ENCODE measurements at places on chromosomes 4 and X.

DNA sequence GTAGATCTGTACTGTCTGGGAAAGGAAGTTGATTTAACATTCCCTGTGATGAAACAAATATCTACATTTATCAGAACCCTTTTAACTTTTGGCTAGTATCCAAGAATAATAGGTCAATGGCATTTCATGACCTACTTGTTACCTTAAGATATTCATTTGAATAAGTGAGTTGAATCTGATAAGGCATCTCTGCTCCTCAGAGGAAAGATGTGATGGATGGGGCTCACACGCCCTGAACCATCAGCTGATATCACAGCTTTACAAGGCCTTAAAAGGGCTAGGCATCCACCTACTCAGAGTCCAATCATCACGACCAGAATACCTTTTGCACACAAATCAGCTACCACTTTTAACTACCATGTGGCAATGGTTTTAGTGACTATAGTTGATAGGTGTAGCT is 90.2 kb upstream of the PDLIM3 start:
- no peak for DNase-seq

DNA sequence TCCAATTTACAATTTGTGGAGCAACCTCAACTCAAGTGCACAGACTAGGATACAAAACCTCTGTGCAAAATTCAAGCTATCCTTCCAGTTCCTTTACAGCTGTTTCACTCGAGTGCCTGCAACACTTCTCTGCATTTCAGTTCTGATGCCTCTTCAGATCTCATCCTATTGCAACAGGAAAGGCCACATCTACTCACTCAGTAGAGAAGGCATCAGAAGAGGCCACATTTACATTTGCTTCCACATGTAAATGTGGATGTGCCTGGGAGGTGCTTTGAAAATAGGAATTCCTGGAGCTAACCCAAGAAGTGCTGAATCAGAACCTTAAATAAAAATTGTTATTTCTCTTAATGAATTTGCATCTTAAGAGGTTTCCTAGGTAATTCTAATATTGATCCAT is 45.8 kb upstream of the SERTM2 start:
- DNase-seq: no peak

DNA sequence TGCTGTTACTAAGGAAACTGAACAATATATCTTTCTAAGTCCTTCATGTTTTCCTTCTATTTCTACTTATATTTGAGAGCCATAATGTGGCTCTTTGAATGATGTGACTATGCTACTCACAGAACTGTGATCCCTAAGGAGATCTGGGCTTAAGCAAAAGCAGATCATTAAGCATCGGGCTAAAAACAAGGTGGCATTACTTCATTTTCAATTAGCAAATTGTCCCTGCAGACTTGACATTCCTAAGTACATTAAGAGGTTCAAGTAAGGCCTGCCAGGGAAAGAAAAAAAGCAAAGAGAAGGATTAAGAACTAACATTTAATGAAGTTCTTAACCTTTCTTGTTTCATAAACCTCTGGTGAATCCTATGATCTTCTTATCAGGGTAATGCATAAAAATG is 447.6 kb downstream of the PDGFC start:
- DNase-seq: no peak

DNA sequence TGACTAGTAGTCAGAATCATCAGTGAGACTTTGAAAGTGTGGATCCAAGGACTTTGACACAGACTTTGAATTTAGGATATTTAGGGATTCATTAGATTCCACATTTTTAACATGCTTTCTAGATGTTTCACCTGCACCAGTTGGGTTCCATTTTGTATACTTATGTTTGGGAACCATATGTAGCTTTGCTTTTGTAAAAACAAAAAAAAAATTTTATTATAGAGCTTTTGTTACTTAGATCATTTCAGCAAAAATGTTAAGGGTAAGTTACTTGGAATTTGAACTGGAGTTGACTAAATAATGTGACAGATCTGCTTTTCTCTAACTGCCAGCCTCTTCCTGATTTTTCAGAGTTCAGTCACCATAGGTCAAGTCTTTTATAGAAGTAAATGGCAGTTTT is 14.6 kb downstream of the PDLIM5 start:
- DNase-seq: no peak

- DNase-seq: peak; percentile 12
Measured at GRCh38 chr4:48557478-48557877, 67.4 kb downstream of the ZAR1 start.

- no peak for DNase-seq
Measured at GRCh38 chr4:53103481-53103880, 241.4 kb downstream of the RASL11B start.

DNA sequence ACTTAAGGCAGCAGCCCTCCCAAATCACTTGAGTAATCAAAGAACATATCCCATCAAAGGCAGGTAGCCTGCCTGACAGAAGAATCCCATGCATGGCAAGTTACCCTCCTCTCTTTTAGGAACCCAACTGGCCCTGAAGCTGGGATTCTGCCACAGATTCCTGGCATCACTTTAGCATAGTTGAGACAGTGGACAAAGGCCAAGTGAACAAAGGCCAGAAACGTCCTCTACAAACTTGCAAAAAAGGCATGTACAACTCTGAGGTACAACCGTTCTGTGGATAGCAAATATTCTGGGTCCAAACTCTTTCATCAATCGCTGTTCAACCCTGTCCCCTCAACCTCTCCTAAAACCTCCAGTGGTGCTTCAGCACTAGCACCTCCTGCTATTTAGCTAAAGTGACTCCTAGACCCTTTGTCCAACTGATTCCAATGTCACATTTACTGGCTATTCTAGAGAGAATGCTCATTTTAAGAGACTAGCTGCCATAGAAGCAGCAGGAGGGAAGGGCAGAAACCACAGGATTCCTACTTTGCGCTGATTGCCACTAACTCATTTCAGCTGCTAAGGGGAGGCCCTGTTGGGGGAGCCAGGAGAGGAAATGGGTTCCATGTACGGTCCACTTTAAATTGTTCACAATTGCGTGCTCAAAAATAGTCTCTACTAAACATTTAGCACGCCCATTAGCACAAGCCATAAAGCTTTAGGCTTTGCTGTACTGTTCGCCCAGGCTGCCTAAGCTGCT is 105.9 kb downstream of the SHROOM4 start:
- DNase-seq: peak; percentile 81

- DNase-seq: peak; percentile 23
Measured at GRCh38 chr4:183391204-183391603, 53.2 kb upstream of the CDKN2AIP start.

DNA sequence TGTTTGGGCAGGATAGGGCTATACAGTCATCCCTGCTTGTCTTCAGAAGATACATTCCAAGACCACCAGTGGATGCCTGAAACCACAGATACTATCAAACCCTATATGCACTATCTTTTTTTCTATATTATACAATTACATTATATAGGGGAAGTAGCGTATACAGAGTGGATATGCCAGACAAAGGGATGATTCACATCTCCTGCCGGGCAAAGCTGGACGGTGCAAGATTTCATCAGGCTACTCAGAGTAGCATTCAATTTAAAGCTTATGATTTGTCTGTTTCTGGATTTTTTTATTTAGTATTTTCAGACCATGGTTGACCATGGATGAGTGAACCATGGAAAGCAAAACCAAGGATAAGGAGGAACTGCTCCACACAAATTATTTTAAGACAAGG is 7.0 kb upstream of the AMTN start:
- DNase-seq: peak; percentile 0

GRCh38 chr4:90888571-90888970 is 761.4 kb downstream of the CCSER1 start:
- DNase-seq: no peak

GRCh38 chrX:154063234-154063633 is 34.3 kb downstream of the MECP2 start:
- DNase-seq: no peak

DNA sequence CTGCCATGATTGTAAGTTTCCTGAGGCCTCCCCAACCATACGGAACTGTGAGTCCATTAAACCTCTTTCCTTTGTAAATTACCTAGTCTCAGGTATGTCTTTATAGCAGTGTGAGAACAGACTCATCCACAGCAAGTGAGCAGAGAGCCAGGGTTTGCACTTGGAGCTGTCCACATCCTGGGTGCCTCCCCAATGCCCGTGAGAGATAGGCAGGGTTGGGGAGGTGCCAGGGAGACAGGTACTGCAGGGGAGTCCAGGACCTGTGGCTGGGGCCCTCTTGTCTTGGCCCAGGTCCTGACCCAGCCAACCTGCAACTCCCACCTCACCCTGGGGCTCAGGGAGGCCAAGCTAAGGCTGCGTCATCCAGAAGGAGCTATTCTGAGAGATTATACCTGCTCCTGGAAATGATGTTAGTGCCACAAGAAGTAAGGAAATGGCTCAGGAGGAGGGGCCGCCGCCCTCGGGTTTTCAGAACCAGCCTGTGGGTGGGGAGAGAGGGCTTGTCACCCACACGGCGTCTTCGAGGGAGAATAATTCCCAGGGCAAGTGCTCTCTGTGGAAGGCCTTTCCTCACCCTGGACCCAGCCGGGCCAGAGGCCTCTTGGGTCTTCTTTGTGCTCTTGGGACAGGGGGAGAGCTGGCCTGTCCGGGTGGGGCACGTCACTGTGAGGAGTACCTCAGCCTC is 66.5 kb downstream of the ADRA2C start:
- DNase-seq: no peak

DNA sequence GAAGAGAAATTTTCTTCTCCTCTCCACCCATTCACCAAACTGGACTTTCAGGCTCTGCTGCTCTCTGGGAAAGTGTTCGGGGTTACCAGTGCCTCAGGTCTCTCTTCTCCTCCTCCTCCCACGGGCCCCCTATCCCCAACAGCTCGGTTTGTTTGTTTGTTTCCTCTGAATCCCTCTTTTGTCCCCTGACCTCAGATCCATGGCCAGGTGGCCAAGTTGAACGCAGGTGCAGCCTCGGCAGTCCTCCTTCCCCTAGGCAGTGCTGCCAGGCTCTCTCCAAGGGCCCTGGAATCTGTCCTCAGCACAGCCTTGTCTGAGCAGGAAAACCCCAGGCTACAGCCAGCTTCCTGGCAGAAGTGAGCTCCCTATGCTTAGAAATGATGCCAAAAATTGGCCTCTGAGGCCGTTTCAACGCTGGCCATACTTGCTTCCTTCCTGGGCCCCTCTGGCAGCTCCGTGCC is 60.0 kb downstream of the FHDC1 start:
- peak; percentile 9 for DNase-seq

DNA sequence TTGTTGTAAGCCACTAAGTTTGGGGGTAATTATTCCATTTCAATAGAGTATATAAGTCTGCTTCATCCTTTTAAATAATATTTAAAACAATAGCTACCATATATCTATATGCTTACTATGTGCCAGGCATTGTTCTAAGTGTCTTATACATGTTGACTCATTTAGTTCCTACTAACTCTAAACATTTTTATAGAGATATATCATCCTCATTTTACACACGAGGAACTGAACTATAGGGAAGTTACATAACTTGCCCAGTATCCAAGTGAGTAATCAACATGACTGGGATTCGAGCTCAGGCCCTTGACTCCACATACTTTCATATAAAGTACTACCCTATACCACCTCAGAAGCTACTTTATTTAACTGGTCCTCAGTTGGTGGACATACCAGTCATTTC is 175.3 kb upstream of the RAI2 start:
- no peak for DNase-seq

- no peak for DNase-seq
Measured at GRCh38 chr4:128913228-128913627, 103.7 kb downstream of the JADE1 start.

All from A673 (cell line).